ENCODE measurements at places on chromosomes 16 and 17. TPM values are rescaled to one million over a fixed set of nuclear protein-coding genes. Genes with fewer than 3 reads are reported as not detected.

DNA sequence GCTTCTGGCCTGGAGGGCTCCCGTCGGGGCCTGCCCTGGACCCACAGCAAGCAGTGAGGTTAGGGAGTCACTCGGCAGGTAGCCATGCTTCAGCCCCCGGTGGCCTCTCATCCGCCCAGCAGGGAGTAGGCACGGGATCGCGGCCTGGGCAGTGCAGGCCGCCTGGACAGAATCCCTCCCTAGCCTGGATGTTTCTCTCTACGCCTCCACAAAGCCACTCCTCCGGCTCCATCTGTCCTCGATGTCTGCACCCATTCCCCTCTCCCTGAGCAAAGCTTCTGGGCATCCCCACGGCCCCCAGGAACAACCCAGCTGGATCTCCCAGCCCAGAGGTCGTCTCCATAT lies 145.2 kb downstream of the RBFOX3 start:
- peaks cover 75% of the 10 kb centered on the region for H3K27me3 ChIP-seq
- no peak for DNase-seq
- H3K4me1 ChIP-seq, result no peaks in the 10 kb centered on the region
- no peak overlapping the region for H3K27ac ChIP-seq

GRCh38 chr17:29927546-29927945 lies 2.5 kb downstream of the SSH2 start:
- no peaks in the 10 kb centered on the region for H3K27me3 ChIP-seq
- no peak overlapping the region for H3K4me3 ChIP-seq
- H3K4me1 ChIP-seq, result peaks cover 54% of the 10 kb centered on the region

DNA sequence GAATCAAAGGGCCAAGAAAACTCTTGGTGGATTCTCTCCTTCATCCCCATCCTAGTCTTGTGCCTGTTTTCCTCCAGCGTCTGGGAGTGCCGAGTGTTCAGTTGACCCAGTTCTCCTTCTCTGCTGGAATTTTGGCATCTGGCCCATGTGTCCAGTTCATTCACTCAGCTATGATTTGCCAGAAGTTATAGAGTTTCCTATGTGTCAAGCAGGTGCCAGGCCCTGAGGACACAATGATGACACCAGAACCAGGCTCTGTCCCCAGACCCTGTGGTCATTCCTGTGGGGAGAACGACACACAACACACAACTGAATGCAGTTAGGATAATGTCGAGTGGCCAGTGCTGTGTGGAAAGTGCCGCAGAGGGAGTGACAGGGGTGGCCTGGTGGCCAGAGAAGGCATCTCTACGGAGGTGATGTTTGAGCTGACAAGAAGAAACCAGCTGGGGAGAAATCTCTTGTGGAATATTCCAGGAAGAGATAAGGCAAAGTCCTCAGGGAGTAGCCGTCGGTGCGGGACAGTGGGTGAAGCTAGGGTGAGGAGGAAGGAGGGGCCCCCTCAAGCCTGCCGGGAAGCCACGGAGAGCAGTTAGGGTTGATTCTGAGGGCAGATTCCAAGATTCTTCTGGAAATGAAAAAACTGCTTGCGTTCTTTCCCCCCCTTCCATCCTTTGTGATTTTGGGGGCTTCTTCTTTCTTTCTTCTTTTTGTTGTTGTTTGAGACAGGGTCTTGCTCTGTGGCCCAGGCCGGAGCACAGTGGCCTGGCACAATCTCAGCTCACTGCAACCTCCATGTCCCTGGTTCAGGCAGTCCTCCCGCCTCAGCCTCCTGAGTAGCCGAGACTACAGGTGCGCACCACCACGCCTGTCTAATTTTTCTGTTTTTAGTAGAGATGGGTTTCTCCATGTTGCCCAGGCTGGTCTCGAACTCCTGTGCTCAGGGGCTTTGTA lies 35.8 kb upstream of the IL34 start:
- H3K4me1 ChIP-seq, result no peaks in the 10 kb centered on the region
- no peak for DNase-seq
- no peaks in the 10 kb centered on the region for H3K36me3 ChIP-seq
- H3K4me3 ChIP-seq, result no peak overlapping the region

DNA sequence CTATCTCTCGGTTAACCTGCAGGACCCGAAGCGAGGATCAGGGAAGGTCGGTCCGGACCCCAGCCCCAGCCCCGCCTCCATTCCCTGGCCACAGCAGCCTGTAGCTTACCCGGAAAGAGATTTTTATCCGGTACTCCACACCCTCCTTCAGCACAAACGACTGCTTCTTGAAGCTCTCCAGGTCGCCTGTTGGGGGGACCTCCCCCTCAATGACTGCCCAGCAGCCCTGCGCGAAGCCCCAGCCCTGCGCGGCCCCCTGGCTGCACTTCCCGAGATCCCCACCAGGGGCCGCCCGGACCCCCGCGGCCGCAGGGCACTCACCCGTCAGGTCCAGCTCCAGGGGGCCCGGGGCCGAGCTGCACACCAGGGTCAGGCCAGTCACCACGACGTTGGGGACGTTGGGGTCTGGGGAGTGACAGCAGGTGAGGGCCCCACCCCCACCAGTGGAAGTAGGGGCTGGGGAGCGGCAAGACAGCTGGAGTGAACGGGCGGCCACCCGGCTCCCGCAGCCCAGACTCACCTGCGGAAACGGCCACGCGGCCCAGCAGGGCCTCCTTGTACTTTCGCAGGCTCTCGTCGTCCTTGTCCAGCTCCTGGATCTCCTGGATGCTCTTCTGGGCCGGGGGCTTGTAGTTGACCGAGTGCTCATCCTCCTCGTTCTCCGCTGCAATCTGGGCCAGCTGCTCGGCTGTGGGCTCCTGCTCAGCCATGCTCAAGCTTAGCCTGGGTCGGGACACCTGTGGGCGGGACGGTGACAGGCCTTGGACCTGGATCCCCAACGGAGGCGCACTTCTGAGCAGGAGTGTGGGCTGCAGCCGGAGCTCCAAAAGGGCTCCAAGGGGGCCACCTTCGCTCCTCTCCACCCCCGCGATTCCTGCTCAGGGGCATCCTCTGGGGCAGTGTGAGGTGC lies 1.7 kb downstream of the ARHGDIA start:
- H3K4me3 ChIP-seq, result peak overlapping the region; percentile 84
- peaks cover 54% of the 10 kb centered on the region for H3K4me1 ChIP-seq
- no peaks in the 10 kb centered on the region for H3K27me3 ChIP-seq

Gene TGFB1I1
- 63.8 TPM for total RNA-seq

Measured in stomach (tissue), 19 donors.